Colonic mucosa (tissue), 4 donors: ENCODE measurements at places on chromosomes 7 and 10. TPM values are rescaled to one million over a fixed set of nuclear protein-coding genes. Genes with fewer than 3 reads are reported as not detected.

Gene FEZF1
- not detected for total RNA-seq

Gene LRGUK
- total RNA-seq, result 0.37 TPM

Gene PRKCQ
- total RNA-seq, result 0.94 TPM

Gene TSPAN14
- 91.7 TPM for total RNA-seq

Gene ADRB1
- 0.59 TPM for total RNA-seq

GRCh38 chr7:24786306-24786705, 29.0 kb upstream of the GSDME start:
- H3K4me3 ChIP-seq, result no peak overlapping the region
- H3K27me3 ChIP-seq, result no peaks in the 10 kb centered on the region
- H3K27ac ChIP-seq, result no peak overlapping the region
- H3K4me1 ChIP-seq, result no peaks in the 10 kb centered on the region
- H3K36me3 ChIP-seq, result no peaks in the 10 kb centered on the region

GRCh38 chr10:124706462-124707143, 37.6 kb downstream of the FAM53B start:
- no peaks in the 10 kb centered on the region for H3K27me3 ChIP-seq
- peaks cover 6% of the 10 kb centered on the region for H3K36me3 ChIP-seq
- H3K4me1 ChIP-seq, result peaks cover 37% of the 10 kb centered on the region
- no peak overlapping the region for H3K4me3 ChIP-seq
- no peak overlapping the region for H3K27ac ChIP-seq
- no peak for DNase-seq

- H3K36me3 ChIP-seq, result no peaks in the 10 kb centered on the region
- peaks cover 8% of the 10 kb centered on the region for H3K4me1 ChIP-seq
- peak; percentile 93 for DNase-seq
- H3K27me3 ChIP-seq, result no peaks in the 10 kb centered on the region
- H3K27ac ChIP-seq, result peak overlapping the region; percentile 43
Observed at GRCh38 chr7:47474937-47475879, 106.7 kb downstream of the TNS3 start.

DNA sequence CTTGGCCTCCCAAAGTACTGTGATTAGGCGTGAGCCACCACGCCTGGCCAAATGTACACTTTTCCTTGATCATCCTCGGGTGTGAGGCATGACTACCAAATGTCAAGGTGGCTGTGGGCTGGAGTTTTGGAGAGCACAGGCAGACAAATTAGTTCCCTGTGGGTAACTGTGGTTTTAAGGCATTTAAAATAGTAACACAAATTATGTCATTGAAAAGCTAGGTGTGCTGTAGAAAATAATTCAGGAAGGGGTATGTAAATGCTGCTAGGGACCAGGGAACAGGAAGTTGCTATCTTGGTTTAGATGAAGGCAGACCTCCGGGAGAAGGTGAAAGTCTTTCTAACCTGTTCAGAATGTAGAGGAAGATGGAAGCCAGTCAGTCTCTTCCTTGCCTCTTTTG, 9.9 kb downstream of the GLRX3 start:
- H3K27me3 ChIP-seq, result no peaks in the 10 kb centered on the region
- H3K27ac ChIP-seq, result no peak overlapping the region
- no peaks in the 10 kb centered on the region for H3K4me1 ChIP-seq
- peaks cover 5% of the 10 kb centered on the region for H3K36me3 ChIP-seq
- DNase-seq, result no peak

GRCh38 chr10:12348294-12348869, 965 bp upstream of the CAMK1D start:
- peak overlapping the region; percentile 85 for H3K4me3 ChIP-seq
- peak overlapping the region; percentile 71 for H3K27ac ChIP-seq
- H3K27me3 ChIP-seq, result no peaks in the 10 kb centered on the region
- peaks cover 7% of the 10 kb centered on the region for H3K4me1 ChIP-seq
- peak; percentile 50 for DNase-seq

- H3K27ac ChIP-seq, result no peak overlapping the region
- H3K4me1 ChIP-seq, result no peaks in the 10 kb centered on the region
- H3K4me3 ChIP-seq, result no peak overlapping the region
- no peaks in the 10 kb centered on the region for H3K27me3 ChIP-seq
- DNase-seq, result no peak
Observed at GRCh38 chr10:125815764-125816163, 7.3 kb downstream of the UROS start.

GRCh38 chr10:133040198-133040597, 47.5 kb upstream of the ADGRA1 start:
- H3K27me3 ChIP-seq, result peaks cover 7% of the 10 kb centered on the region
- H3K4me1 ChIP-seq, result no peaks in the 10 kb centered on the region
- peak; percentile 27 for DNase-seq
- H3K27ac ChIP-seq, result no peak overlapping the region

DNA sequence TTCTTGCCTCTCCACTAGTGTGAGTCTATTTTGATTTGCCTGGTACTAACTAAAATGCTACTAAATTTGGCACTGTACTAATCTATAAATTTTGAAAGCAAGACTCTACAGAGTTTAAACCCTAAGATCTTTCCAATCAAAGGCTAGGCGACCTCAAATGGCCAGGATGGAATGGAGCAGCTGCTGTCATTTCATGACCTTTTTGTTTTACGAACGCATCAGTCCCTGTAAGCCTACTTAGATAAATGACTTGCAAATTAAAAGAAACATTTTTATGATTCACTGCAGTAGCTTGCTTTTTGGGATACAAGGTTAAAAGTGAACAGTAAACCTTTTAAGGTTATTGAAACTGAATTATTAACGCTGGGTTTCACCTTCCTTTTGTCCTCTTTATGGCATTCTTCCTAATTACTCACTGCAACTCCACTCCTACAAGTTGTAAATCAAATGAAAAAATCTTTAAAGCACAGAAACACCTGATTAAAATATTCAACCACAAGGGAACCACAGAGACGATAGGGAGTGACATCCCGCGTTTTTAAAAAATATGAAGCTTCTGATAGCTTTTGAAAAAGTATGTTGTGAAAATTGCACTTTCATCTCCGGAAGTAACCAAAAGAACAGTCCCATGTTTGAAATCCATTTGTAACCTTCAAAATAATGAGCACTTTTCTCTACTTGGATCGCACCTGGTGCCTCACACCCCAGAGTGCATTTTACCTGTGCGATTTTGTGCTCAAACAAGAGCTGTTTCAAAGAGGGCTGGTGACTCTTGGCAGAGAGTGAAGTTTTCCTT, 595.1 kb downstream of the PARD3 start:
- H3K36me3 ChIP-seq, result no peaks in the 10 kb centered on the region
- H3K4me3 ChIP-seq, result no peak overlapping the region
- H3K27ac ChIP-seq, result no peak overlapping the region
- DNase-seq, result no peak
- H3K27me3 ChIP-seq, result no peaks in the 10 kb centered on the region

DNA sequence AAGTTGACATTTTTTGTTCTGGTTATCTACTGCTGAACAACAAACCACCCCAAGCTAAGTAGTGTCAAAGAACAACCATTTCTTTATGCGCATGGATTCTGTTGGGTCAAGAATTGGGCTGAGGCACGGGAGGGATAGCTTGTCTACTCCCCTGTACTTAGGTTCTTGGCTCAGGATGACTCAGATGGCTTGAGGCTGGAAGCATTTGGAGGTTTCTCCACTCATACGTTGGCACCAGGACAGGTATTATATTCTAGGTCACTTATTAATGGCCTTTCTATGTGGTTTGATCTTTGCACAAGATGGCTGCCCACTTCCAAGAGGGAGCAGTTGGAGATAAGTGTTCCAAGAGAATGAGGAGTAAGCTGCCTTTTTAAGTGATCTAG, 11.8 kb upstream of the TFAM start:
- no peaks in the 10 kb centered on the region for H3K27me3 ChIP-seq
- H3K4me3 ChIP-seq, result no peak overlapping the region
- no peaks in the 10 kb centered on the region for H3K4me1 ChIP-seq
- no peaks in the 10 kb centered on the region for H3K36me3 ChIP-seq
- H3K27ac ChIP-seq, result no peak overlapping the region

DNA sequence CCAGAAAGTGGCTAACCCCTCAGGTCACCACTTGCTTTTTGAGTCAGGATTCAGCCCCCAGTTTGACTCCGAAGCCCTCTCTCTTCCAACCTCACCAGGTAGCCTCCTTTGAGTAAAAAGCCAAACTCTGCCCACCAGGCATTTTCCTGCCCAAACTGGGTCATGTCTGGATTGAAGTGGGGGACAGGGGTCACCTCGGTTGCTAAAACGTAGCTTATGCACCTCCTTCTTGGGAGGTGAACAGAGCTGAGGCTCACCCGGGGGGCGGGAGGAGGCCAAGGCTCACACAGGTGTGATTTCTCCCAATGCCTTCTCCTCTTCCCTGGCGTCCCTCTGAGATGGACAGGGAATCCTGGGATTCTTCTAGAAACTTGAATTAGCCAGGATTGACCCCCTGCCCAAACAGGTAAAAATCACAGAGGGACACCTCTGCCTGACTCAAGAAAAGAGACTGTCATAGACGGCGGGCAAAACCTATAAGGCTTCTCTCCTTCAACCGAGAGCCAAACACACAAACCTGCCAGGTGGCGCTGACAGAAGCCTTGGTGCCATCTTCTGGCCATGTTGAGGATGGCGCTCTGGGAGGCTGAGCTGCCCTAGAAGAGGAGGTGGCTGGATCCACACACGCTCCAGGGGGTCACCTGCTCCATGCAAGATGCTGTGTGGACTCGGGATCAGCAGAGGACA, 51.6 kb downstream of the PRLHR start:
- H3K27me3 ChIP-seq, result no peaks in the 10 kb centered on the region
- no peak overlapping the region for H3K4me3 ChIP-seq
- no peaks in the 10 kb centered on the region for H3K4me1 ChIP-seq
- H3K27ac ChIP-seq, result no peak overlapping the region
- H3K36me3 ChIP-seq, result no peaks in the 10 kb centered on the region

DNA sequence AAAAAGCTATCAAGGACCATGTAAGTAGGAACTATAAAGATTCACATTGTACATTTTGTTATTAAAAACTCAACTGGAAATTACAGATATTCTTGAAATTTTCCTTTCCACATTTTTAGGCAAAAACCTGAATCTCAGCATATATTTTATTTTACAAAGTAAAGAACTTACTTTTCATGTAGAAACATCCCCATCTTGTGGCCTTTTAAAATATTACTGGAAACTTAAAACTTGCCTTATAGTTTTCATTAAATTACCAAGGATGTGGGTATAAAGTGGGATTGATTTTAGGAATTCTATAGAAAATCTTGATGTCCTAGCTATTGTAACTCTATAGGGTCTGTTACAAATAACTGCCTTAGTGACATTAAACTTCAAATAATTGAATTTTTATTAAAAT, 10.6 kb downstream of the DBF4 start:
- H3K4me1 ChIP-seq, result no peaks in the 10 kb centered on the region
- H3K4me3 ChIP-seq, result no peak overlapping the region
- no peaks in the 10 kb centered on the region for H3K36me3 ChIP-seq
- H3K27me3 ChIP-seq, result no peaks in the 10 kb centered on the region

DNA sequence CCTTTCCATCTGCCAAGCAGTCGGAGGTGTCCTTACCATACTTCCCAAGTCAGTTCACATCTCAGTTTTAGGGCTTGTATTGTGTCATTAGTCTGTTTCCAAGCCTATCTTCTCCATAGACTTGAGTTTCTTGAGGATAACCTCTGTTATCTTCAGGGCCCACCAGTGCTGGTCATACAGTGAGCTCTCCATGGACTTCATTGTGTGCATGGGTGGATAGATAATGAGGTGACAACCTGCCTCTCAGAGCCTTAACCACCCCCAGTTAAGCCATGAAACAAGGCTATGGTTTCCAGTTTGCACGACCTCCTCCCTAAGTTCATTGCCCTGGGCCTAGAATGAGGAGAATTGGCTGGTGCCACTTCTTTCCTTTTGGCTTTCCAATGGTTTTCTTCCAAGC, 38.5 kb upstream of the WAC start:
- no peak overlapping the region for H3K4me3 ChIP-seq
- no peak overlapping the region for H3K27ac ChIP-seq
- H3K36me3 ChIP-seq, result no peaks in the 10 kb centered on the region
- no peaks in the 10 kb centered on the region for H3K27me3 ChIP-seq
- DNase-seq, result no peak
- no peaks in the 10 kb centered on the region for H3K4me1 ChIP-seq
